BE2C (cell line): ENCODE measurements at places on chromosomes 16 and 17.

GRCh38 chr16:87706278-87707000 is 59.3 kb downstream of the KLHDC4 start:
- DNase-seq, result no peak

DNA sequence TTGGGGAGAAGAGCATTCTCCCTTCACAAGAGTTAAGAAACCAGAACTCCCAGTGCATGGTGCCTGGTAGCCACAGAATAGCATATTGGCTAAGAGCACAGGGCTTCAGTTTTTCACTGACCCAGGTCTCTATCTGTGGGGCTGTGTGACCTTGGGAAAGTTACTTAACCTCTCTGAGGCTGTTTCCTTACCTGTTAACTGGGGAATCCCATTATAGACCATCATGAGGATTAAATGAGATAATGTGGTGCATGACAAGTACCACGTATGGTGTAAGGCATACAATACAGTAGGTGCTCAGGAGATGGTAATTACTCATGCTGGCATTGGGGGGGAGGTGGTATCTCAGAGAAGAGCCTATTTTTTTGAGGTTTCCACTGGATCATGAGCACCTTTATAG is 33.6 kb downstream of the BEAN1 start:
- DNase-seq, result no peak

DNA sequence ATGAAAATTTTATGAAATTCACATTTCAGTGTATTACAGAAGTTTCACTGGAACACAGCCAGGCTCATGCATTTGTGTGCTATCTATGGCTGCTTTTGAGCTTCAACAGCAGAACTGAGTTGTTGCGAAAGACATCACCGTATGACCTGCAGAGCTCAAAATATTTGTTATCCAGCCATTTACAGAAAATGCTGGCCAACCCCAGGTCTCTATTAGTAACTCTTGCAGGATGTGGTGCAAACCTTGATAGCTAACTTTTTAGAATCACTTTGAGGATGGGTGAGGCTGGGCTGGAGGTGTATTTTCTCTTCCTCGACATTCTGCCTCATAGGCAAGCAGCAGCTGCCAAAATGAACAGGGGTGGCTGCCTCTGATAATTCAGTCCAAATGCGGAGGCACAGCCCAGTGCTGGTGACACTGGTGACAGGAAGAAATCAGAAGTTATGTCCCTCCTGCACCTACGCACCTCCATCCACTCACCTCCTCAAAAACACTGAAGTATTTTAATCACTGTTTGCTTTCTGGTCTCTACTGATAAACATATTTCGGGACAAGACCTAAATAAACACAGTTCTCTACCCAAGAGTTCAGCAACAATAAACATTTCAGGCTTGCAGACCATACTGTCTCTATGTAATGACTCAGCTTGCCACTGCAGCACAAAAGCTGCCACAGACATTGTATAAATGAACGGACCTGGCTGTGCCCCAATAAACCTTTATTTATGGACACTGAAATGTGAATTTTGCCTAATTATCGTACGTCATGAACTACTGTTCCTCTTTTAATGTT is 28.5 kb downstream of the ARHGAP17 start:
- DNase-seq, result no peak

DNA sequence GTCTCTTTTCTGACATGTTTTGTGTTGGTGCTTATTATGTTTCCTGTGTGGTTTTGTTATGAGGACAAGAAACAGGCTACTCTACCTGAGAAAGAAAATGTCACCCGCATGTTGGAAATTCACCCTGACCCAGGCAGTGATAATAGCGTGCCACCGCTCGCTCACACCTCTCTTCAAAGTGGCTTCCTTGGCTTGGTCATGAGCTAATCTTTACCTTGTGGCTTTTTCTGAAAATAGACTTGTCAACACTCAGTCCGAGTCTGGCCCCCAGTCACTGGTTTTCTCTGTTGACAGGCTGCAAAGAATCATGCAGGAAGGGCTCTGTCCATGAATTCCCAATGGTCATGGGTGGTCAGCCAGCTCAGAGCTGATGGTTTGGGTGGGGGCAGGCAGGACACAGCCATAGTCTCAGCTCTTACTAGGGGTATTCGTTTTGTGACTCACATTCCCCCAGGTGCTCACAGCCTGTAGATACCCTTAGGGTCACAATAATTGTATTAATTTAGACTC is 121.3 kb upstream of the CACNG5 start:
- no peak for DNase-seq

- DNase-seq, result peak; percentile 87
Measured at GRCh38 chr16:3129137-3130131, 5.4 kb upstream of the ZNF213 start.

DNA sequence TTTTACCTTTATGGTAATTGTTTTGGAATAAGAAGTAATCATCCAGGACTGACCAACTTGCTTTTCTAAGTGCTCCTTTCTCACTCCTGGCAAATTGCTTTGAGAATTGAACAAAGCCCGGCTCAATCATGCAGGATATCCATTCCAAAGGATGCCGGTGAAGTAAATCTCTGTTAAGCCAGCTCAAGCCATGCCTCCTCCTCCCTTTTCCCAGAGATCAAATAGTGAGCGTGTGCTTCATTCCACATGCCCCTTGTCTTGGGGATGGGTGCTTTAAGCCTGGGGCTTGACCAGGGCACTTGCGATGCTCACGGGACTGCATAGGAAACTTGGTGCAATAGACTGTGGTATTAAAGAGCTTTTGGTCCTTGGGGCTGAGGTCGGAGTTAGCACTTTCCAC is 90.7 kb downstream of the UTP18 start:
- no peak for DNase-seq

DNA sequence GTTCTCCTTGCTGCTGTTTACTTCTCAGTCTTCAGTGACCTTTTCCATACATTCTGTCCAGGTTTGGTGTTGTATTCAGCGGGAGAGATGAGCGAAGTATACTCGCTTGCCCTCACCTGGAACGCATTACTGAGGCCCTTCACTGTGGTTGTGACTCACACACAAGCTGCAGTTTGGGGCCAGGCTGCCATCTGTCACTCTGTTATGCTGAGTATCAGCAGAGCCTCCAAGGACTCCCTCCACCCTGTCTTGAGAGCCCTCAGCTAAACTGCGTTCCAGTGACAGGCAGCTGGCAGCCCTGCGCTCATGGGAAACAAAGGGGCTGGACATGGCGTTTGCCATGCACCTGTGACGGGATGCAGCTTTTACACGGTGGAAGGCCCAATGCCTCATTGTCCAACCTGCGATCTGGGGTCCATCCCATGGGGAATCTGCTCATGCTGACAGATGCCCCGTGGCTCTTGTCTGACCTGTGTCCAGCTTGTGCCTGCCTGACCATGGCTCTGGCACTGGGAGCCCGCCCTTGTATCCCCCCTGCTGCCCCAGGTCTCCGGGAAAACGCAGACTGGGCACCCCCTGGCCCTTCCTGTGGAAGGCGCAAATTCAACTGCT is 6.5 kb upstream of the ZNF778 start:
- no peak for DNase-seq

DNA sequence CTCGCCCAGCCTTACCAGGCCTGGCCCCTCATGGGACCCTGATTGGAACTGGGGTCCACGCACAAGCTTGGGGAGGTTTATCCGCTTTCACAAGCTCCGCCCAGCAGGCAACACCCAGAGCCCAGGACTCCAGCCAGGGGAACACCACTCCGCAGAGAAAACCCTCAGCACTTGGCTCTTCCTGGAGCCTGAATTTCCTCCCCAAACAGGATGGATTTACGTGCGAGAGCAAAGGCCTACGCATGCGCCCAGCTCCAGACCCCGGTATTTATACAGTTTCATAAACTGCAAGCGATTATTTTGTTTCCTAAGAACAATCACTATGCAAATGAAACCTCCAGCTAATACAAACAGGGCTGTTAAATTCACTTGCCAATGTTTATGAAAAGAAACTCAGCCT is 22.8 kb downstream of the ZNF423 start:
- no peak for DNase-seq

DNA sequence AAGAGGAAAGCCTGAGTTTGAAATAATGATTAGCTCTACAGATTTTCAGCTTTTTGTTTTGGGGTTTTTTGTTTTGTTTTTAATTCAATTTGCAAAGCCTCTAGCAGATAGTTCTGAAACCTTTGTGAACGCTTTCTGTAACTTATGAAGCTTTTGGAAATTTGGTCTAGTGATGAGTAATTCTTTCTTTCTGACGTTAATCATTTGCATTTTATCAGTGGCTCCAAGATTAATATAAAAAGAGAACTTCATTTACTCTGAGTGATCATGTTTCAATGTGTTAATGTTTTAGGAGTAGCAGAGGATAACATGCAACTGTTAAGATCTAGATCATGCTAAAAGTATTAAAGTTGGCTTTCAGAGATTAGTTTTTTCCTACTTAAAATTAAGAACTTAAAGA is 160.3 kb upstream of the TBX2 start:
- DNase-seq, result no peak

DNA sequence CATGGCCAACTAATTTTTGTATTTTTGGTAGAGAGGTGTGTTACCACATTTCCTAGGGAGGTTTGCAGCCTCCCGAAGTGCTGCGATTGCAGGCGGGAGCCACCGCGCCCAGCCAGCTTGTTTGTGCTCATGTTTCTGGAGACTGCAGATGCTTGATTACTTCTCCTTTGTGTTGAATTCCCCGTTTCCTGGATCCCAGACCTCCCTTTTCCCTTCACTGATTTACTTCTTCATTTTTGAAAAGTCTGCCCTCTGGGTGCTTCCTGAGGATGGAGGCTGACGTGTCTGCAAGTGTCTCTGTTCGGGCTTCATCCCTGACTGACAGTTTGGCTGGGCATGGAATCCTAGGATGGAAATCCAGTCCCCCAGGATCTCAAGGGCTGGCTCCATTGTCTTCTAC is 7.0 kb upstream of the TRIM47 start:
- DNase-seq, result no peak

DNA sequence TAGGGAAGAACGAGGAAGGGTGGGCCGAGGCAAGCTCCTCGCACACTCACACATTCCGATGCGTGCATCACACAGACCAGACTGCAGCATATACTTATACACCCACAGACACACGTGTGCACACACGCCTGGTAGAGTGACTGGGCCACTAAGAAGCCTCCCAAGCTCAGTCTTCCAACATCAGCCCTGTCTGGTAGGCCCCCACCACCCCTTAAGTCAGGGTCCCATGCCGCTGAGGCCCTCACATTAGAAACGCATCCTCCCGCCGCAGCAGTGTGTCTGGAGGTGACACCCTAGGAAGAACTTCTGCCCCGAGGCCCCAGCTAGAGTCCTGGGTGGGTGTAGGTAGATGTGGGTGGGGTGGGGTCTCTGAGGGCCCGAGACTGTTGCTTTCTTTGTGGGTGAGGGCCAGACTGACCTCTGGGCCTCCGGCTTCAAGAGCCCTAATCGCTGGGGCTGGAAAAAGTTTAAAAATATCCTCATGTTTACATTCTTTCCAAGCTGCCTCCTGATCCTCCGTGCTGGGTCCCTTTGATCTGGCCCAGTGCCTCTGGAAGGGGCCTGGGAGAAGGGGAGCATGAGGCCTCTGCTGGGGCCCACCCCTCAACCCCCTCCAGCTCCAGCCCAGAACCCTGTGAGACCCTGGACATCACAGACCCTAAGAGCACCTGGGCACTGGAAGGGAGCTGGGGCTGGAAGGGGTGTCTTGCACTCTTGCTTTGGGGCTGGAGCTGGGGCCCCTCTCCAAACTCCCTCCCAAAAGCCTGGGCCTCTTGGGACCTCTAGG is 13.6 kb downstream of the CDH16 start:
- DNase-seq, result peak; percentile 5

DNA sequence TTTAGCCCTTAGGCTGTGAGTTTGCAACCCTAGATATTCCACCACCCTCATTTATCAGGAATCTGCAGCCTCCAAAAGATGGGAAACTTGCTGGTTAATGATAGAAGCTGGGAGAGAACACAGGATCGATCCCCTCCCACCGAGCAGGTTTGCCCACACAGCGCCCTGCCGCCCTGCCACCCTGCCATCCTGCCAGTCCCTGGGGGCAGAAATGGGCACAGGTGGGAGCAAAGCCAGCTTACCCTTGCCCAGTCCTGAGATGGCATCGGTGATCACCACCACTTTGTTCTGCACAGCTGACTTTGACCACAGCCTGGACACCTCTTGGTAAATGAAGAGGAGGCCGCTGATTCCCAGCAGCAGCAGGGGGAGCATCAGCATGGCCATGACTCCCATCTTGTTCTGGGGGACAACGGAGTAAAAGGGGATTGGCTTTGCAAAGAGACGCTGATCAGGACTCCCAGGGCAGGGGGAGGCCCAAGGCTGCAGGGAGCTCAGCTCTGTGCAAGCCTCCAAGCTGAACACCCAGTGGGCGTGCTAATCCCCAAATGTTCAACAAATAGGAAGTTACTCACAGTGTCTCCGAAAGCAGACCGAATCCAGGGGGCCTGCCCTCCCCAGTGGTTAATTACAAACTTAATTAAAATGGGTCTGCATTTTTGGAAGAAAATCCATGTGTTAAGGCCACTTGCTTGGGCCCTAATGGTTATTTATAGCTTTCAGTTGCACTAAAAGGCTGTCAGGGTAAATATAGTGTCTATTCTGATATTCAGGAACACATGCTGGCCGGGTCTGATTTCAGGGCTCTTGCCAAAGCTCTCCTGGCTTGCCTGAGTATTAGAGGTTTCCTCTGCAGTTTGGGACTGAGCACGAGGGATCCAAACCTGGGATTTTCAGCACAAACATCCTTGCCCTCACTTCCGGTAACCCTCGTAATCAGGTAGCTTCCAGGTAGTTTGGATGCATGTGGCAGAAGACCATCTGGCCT is at the start of gene DHRS7C:
DHRS7C (minus strand) TSS at position 704 of the 988 bp plus-strand sequence; CDS start at position 396, 308 bp downstream.
- no peak for DNase-seq

DNA sequence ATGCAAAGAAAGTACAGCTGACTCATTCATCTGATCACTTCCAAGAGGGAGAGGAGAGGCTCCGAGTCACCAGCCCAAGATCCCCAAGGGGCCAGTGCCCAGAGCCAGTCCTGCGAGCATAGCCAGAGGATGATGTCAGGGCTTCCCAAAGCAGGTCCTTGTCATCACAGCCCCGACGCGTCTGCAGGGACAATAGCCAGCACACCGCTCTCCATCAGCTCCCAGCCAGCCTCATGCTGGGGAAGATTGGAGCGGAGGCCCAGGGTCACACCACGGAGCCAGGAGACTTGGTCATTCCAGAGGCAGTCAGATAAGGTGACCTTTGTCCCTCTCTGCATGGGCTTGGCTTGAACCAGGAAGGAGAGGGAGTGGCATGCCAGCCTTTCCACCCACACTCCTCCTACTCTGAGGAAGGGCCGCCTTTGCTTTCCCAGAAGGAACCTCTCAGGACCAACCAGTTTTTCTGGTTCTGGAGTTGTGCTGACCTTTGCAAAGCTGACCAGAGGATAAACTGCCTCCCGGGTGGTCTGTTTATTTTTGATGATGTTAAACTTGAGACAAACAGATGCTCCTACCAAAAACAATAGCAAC is 58.3 kb upstream of the ARHGAP44 start:
- DNase-seq, result no peak

GRCh38 chr16:87550495-87550961 is 51.8 kb upstream of the JPH3 start:
- DNase-seq, result peak; percentile 64

GRCh38 chr16:88120812-88121211 is 169.6 kb downstream of the BANP start:
- no peak for DNase-seq

DNA sequence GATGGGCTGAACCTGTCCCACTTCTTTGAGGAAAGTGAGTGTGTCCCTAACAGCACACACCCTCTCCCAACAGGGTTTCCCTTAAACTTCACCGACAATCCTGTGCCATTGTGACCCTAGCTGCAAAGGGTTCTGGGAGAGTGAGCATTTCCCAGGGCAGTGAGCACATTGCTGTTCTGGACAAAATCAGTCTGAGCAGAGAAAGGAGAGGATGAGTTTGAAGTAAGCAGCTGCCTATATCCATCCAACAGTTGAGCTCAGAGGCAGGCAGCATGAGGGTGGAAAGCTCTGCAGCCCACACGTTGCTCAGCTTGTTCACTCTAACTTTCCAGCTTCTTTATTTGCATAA is 296.5 kb upstream of the MAF start:
- DNase-seq, result no peak
